ENCODE measurements at places on chromosomes 7 and 10.

DNA sequence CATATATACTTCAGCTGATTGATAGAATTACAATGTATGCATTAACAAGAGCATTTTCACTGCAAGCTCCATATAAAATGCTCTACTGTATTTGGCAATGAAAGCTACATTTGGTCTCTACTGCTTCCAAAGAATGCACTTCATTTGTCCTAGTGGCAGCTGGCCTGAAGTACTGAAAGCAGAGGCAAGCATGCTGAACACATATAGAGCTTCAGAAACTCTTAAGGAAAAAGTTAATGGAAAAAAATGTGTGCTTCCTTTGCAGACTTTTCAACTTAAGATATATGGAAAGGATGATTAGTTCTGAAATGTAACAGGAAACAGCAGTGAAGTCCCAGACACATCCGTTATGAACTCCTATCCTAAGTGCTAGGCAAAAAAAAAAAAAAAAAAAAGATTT lies 537.1 kb upstream of the POM121L12 start:
- no peak for DNase-seq

DNA sequence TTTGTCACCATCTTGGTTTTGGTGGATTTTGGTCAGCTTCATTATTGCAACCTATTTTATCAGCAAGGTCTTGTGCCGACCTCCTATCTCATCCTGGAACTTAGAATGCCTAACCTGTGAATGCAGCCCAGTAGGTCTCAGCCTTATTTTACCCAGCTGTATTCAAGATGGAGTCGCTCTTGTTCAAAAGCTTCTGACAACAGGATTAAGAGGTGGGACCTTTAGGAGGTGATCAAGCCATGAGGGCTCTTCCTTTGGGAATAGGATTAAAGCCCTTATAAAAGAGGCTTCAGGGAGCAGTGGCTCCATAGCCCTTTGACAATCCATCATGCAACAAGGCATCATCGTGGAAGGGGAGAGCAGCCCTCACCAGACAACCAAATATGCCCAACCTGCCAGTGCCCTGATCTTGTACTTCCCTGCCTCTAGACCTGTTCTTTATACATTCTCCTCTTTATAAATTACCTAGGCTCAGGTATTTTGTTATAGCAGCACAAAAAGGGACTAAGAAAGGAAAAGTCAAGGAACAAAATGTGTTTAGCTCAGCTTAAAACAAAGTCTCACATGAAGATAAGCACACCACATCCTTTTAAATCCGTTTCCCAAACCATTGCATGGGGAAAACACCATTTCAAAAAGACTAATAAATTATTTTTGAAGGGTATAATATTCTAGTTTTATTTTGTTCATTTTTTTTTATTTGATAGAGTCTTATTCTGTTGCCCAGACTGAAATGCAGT lies 8.5 kb upstream of the MAP3K8 start:
- DNase-seq = no peak

- no peak for DNase-seq
These were observed 367.6 kb downstream of the HGF start for GRCh38 chr7:81402227-81402626.

DNA sequence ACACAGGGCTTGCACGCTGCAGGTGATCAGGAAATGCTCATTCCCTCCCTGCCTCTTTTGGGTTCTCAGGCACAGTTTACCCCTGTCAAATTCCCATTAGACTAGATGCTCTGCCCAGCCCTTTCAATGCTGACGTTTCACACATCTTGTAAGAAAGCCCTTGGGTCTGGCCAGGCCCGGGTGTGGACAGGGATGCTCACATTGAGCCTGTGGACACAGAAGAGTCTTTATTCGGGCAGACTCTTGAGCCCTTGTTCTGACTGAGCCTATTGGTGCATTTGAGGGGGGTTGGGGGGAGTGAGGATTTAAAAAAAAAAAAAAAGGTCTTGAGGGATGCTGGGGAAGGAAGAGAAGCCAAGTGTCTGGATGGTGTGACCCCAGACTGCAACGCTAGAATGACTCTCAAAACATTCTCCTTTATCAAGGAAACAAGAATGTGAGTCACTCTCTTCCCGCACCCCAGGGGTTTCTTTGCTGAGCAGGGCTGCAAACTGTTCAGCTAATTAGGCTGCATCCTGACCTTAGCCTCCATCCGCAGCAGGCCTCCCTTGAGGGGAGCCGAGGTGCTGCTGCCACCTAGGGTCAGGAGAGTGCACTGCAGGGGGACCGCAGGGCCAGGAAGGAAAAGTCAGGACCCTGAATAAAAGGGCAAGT lies 53.6 kb upstream of the TMEM72 start:
- DNase-seq = peak; percentile 16

- DNase-seq = no peak
These were observed 1176.2 kb downstream of the DNAJB9 start for GRCh38 chr7:109745677-109746410.

DNA sequence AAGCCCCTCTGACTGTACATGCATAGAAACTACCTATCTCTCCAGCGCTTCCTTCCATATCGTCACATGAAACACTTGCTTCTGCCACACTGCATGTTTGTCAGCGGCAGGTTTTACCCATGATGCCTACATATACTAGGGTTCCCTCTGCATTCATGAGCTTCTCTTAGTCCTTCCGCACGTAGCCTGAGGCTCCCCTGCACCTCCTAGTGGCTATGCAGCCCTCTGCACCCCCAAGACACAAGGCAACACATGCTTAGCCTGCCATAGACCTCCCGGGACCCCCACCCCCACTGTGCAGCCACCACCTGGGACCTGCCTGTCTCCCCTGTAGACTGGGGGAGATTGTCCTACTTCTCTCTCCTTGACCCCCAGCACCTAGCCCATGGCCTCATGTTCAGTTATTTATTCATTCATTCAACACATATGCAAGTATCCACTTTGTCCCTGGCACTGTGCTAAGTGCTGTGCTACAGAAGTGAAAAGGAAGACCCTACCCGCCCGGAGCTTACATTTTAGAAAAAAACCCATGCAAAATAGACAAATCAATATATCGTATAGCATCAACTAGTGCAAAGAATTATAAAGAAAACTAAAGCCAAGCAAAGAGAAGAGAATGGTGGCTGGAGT lies 23.5 kb downstream of the TMEM273 start:
- peak; percentile 14 for DNase-seq

- no peak for DNase-seq
These were observed 490.6 kb downstream of the CCSER2 start for GRCh38 chr10:84818961-84819360.

GRCh38 chr7:5428478-5429252 lies 5.0 kb upstream of the TNRC18 start:
- DNase-seq = no peak

GRCh38 chr7:22280031-22280430 lies 76.9 kb downstream of the RAPGEF5 start:
- no peak for DNase-seq

- DNase-seq = no peak
These were observed 16.2 kb downstream of the PFKFB3 start for GRCh38 chr10:6218692-6219493.

- no peak for DNase-seq
These were observed 22.8 kb upstream of the ANKRD2 start for GRCh38 chr10:97549587-97550322.

GRCh38 chr10:74078037-74078436 lies 72.6 kb downstream of the AP3M1 start:
- no peak for DNase-seq

- DNase-seq = no peak
These were observed 15.4 kb upstream of the HIBADH start for GRCh38 chr7:27677912-27678612.

DNA sequence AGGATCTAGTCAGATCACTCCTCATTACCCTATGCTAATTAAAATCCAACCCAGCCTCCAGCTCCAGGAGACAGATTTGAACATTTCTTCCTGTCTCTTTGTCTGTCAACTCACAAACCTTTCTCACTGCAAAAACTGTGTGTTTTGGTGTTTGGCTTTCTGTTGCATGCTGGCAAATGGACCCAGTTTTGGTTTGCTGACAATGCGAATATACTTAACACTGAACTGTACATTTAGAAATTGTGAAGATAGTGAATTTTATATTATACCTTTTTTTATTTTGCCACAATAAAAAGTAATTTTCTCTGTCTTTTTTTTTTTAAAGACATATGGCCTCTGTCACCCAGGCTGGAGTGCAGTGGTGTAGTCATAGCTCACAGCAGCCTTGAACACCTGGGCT lies 18.3 kb upstream of the TNPO3 start:
- DNase-seq = no peak

DNA sequence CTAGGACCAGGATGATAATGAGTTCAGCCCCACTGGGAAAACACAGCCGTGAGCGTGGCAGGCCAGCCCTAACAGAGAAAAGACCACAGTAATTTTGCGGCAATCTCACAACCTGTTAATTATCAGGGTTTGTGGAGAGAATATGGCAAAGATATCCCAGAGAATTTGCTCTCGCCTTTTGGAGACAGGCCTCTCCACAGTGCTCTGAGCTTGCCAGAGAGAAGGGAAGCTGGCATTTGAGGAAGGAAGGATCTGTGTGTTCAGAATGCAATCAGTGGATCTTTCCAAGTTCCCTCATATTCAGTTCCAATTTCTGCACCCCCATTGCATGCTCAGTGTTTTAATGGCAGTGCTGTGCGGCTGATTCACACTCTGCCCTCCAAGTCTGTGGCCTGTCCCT lies 60.2 kb downstream of the PLPP4 start:
- no peak for DNase-seq

DNA sequence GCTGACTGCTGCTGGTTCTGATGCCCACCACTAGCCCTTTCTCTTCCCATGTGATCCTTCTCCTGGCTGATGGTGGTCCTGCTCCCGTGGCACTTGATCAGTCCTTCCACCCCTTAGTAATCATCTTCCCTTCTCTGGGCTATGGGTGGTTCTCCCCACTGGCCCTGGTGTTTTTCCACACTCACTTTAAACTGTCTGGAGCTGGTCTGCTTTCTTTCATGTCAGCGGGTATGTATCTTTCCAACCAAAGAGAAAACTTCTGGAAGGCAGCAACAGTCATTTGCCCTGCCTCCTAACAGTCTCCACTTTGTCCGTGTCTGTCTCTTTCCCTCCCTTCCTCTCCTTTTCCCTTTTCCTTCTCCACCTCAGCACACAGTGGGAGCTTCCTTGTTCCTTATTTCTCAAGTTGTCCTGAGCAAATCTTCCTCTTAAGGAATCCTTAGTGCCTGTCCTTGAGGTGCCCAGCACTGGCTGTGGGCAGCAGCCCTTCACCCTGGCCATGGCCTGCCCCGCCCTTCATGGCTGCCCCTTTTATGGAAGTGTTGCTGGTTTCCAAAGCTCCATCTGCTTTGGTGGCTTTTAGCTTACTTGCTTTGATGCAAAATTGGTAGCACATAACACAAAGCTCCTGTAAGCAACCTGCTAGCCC lies 189.0 kb downstream of the TCF7L2 start:
- no peak for DNase-seq

DNA sequence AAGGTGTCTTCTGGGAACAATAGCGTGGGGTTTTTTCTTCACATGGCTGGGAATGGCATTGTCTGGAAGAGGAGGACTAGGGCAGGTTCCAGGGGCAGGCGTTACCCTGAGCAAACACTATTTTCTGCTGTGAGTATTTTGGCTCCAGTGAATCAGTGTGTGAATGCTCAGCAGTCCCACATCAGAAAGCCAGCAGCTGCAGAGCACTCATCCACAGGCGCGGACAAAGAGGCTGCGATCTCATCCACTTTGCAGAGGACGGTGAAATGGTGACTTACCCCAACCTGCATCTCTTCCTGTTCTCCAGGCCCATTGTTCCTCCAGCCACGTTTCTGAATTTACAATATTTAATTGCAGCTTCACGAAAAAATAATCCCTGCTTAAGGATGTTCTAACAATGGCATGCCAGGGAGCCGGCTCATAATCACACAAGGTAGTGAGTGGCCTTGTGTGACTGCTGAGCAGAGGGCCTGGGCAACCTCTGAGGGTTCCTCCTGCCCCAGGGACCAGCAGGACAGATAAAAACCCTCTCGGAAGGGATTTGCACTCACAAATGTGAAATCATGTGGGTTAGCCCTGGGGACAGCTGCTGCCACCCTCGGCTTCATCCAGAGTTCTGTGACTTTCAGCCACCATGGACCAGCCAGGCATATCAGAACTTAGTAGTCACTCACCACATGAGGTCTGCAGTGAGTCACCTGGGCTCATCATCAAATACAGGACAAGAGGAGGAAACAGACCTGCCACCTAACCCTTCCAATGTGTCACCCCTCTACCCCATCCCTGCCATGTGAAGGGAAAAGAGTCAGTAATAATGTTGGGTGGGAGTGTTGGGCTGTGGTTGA lies 65.0 kb upstream of the EN2 start:
- DNase-seq = no peak

GRCh38 chr10:42583828-42584227 lies 54.5 kb downstream of the ZNF33B start:
- no peak for DNase-seq

DNA sequence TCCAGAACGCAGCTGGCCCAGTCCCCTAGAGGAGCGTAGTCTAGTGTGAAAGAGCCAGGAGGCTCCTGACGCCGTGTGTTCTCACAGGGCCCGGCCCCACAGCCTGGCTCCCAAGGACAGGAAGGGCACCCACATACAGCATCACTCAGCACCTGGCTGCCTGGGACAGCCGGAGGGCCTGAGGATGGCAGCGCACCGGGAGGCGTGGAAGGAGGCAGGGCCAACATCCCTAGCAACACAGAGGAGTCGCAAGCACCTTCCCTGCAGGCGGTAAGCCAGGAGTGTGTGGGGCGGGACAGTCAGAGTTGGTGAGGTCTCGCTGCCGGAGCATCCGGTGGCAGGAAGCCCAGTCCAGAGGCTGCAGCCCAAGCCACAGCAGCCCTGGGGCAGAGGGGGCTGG lies 125.8 kb downstream of the MAD1L1 start:
- no peak for DNase-seq

DNA sequence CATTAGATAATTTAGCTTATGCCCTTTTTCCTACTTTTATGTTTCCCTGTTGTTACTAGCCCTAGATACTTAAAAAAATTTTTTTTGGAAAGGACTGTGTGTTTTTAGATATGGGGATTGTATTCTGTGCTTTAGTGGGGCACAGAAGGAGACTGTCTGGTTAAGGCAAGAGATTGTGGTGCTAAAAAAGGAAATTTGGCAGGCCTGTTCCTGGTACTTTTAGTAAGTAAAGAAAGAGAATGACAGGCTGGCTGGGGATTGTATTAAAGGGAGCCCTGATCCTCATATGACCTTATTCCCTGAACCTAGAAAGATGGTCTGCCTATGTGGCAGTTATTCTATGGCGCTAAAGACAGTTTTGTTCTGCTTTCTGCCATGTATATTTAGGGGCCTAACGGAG lies 74.8 kb downstream of the AUTS2 start:
- no peak for DNase-seq

- no peak for DNase-seq
These were observed 19.3 kb downstream of the MYO1G start for GRCh38 chr7:44959433-44959951.

- DNase-seq = no peak
These were observed 17.6 kb downstream of the IFIT5 start for GRCh38 chr10:89431977-89432376.

GRCh38 chr7:135801045-135801693 lies 52.6 kb upstream of the FAM180A start:
- peak; percentile 65 for DNase-seq

- DNase-seq = no peak
These were observed at the start of gene NPY for GRCh38 chr7:24283897-24284698. NPY (plus strand) TSS chr7:24284190; CDS start chr7:24285241, 1,051 bp downstream.

DNA sequence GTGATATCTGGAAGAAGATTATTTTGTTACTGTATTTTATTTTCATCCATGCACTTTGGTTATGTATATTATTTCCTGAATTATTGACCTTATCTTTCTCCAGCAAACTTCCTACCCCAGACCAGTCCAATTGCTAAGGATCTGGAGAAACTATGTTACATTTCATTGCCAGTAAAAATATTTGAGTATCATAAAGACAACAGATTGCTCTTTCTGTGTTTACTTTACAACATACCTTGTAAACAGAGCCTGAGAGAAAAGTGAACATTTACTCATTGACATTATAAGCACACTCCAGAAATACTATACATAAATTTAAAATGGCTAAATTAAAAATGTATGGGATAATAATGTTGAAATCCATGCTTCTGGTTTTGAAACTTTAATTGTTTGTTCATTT lies 186.2 kb upstream of the FAM3C start:
- no peak for DNase-seq
